ENCODE measurements at places on chromosomes 12 and 14.

GRCh38 chr12:131124487-131125280 lies 171.0 kb downstream of the ADGRD1 start:
- DNase-seq = no peak

DNA sequence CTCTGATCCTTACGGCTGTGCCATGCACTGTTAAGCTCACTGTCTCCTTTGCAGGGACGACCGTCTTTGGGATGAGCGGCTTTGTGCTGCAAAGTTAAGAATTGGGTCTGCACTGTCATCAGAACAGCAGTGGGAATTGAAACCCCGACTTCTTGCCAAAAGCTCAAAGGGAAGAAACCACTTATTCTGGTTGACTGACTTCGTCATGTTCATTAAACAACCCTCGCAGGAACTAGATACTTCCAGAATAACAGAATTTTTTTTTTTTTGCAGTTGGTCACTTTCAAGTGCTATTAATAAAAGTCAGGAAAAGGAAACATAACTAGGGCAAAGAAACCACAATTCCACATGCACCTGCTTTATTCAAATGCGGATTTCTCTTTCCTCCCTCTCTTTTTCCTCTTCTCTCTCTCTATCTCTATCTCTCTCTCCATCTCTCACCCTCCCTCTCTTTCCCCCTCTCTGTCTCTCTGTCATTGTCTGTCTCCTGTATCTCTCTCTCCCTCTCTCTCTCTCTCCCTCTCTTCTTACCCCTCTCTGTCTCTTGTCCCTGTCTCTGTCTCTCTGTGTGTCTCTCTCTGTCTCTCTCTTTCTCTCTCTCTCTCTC lies 12.3 kb upstream of the GLT1D1 start:
- DNase-seq = no peak

DNA sequence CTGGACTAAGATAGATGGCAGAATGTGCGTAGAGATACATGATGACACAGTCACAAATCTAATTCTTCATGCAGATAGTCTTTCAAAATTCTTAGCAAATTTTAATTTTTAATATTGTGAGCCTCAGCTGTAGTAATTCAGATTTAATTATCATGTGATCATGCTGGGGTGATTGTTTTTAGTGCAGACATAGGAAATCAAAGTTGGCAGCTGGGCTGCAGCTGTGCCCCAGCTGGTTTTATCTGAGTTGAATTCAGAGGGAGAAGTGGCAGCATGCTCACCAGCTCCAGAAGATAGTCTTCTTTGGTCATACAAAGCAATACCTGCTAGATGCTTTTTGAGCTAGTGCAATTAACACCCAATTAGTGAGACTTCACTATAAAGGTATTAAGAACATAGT lies 292.9 kb downstream of the RAD51B start:
- no peak for DNase-seq

DNA sequence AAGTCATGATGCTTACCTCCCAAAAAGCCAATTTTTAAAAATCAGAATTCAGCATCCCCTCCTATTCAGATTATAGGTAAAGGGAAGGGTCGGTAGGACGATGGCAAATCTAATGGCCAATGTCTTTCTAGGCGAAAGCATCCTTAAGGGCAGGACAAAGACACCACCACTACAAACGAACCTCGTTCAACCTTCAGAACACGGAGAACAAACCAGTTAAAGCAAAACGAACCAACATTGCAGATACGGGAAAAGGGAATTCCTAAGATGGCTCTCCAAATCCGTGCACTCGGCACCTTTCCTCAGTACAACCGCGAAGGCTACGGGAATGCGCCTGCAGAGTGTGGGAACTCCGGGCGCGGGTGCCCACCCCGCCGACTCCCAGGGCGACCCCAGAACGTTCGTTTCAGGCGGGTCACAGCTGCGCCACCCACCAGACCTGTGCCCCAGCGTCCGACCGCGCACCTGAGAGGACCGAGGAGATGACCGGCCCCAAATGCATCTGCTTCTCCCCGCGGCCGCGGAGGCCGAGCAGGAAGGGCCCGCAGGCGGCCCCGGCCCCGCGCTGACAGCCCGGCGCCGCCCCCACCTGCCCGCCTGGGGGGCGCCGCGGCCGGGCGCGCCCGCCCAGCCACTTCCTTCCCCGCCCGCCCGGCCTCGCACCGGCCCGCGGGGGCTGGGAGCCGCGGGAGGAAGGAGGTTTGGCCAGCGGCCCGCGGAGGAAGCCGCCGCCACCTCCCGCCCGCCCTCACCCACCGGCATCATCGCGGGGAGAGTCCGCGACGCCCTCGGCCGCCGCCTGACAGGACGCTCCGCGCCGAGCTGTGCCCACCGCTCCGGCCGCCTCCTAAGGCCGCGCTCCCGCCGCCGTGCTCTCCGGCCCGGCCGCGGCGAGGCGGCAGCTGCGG lies 578 bp downstream of the PPP1R13B start:
- DNase-seq = no peak

GRCh38 chr14:88477513-88478250 lies 77.1 kb downstream of the PTPN21 start:
- no peak for DNase-seq

- peak; percentile 12 for DNase-seq
These were observed 183.4 kb upstream of the GZMB start for GRCh38 chr14:24817212-24818057.

DNA sequence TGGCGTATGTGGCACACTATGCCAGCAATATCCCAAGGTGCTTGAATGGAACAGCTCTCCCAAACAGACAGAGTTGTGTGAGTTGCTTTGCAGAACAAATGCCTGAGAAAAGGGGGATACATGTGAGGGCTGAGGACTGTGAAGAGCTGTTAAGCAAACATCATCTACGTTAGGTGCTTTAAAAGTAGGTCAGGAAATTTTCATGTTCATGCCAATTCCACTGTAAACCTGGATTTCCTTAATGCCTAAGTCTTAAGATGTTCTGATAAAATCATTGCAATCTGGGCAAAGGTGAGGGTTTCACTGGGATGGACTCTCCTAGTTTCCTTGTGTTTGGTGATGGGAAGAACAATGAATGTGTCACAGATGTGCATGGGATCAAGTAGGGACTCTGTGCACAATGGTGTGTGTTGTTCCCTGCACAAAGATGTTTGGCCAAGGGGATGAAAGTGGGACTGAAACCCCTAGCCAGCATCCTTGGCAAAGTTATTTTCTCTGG lies 227.9 kb downstream of the KTN1 start:
- DNase-seq = no peak

- DNase-seq = peak; percentile 28
These were observed 7.5 kb downstream of the PRICKLE1 start for GRCh38 chr12:42582050-42582449.

- DNase-seq = no peak
These were observed 15.5 kb upstream of the PARP11 start for GRCh38 chr12:3888659-3889058.

- no peak for DNase-seq
These were observed 17.0 kb downstream of the NID2 start for GRCh38 chr14:52051871-52052270.

GRCh38 chr14:78764240-78764639 lies 594.1 kb downstream of the NRXN3 start:
- peak; percentile 61 for DNase-seq
